ENCODE measurements at places on chromosomes 16 and 17.
A peak's percentile ranks its signal among the peaks of the same experiment; 100 is the strongest.

DNA sequence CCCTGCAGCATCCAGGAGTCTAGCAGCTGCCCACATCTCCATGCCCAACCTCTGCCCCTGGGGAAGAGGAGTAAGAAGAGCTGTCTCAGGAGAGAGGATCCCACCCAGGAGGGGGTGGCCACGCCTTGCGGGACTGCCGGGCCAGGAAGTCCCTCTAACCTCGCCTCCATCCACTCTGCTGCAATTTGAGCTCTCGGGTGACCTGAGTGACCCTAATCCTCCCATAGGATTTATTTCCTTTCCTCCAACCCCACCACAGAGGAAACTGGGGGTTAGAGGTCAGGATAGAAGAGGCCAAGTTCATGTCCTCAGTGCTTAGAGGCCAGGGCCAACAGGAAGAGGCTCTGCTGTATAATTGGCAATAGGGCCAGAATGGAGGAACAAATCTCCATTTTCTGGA, 22.6 kb upstream of the NGFR start:
- DNase-seq = peak; percentile 53

GRCh38 chr17:40499551-40500189, 1.8 kb downstream of the TNS4 start:
- peak; percentile 93 for DNase-seq

DNA sequence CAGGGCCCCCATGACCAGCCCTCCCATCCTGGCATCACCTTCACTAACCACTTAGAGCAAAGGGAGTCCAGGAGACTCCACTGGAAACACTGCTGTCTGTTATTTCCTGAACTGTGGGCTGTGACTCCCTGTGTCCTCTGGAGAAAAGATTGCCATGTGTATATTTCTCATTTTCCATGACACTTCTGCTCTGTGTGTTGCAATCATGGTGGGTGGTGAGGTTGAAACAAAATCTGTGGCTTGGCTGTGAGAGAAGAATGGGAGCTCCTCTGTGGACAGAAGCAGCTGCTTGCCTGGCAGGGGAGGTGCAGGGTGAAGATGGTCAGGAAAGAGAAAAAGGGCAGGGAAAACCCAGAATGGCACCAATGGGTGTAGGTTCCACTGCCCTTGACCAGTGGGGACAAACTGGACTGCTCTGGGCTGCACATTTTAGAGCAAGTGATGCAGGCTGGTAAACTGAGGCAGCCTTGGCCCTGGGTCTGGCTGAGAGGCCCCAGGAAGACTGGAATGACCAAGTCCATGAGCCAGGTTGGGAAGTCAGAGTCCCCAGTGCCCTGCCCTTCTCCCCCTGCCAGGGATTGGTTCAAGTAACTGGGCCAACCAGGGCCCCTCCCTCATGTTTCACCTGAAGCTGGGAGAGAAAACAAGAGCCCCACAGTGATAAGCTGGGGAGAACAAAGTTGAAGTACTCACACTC, 314.3 kb downstream of the C16orf95 start:
- DNase-seq = no peak

- DNase-seq = no peak
These were observed 89.7 kb downstream of the NPIPB11 start for GRCh38 chr16:29316761-29317183.

GRCh38 chr17:56038131-56038530, 115.1 kb upstream of the ANKFN1 start:
- no peak for DNase-seq

DNA sequence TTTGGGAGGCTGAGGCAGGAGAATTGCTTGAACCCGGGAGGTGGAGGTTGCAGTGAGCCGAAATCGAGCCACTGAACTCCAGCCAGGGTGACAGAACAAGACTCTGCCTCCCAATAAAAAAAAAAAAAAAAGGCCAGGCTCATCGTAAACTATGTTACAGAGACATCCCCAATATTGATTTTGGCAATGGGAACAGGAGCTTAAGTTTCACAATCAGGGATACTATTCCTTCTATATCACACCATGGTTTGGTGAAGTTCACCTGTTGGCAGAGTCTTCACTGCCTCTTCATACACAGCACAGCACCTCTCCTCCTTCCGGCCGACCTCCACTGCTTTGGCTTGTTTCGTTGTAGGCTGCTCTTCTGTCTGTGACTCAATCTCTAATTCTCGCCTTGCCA, 21.2 kb downstream of the UTP6 start:
- no peak for DNase-seq

- DNase-seq = no peak
These were observed 75.9 kb upstream of the ZNF750 start for GRCh38 chr17:82915757-82916027.

DNA sequence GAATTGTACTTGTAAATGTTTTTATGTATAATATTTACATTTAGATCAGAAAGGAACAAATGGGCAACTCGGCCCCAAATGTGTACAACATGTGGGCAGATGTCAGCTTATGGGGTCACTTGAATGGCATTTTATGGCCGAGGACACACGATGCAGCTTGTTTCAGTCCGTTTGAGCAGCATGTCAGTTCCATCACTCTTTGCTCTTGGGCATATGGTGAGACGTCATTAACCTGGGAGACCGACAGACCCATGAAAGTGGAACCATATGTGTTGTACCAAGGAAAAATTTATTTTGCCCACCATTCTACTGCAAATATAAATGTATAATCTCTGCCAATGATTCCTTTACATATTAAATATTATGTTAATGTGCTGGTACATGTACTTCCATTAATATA, 561.9 kb upstream of the SOX9 start:
- no peak for DNase-seq

DNA sequence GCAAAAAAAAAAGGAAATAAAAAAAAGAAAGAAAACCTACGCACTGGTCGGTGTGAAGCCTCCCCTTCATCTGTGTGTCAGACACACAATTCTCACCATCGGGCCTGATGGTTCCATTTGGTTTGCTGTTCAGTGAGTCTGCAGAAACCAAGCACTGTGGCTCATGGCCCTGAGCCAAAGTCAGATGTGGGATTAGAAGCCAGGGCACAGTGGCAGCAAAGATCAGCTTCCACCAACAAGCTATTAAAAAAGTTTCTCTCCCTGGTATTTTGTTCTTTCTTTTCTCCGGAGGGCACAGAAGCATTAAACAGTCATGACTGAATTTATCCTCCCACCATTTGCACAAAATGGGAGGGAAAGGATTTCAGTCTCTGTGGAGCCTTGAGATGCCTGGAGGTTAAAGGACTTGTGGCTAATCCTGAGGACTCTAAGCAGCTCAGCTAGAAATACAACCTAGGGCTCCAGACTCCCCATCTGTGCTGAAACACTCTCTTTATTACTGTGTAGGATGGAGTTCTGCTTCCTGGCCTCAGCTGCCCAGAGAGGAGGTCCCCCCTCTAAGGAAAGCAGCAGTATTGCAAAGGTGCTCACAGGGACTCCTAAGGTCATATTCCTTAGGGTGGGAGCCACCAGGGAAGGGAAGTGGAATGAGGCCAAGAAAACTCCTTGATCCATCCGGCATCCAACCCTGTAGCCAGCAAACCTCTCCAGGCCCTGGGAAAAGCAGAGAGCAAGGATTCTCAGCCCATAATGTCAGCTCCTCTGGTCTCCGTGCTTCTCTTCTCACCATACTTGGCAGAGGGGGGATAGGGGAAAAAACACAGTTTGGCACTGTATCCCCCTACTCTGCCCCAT, 28.2 kb downstream of the SLC39A11 start:
- DNase-seq = no peak

DNA sequence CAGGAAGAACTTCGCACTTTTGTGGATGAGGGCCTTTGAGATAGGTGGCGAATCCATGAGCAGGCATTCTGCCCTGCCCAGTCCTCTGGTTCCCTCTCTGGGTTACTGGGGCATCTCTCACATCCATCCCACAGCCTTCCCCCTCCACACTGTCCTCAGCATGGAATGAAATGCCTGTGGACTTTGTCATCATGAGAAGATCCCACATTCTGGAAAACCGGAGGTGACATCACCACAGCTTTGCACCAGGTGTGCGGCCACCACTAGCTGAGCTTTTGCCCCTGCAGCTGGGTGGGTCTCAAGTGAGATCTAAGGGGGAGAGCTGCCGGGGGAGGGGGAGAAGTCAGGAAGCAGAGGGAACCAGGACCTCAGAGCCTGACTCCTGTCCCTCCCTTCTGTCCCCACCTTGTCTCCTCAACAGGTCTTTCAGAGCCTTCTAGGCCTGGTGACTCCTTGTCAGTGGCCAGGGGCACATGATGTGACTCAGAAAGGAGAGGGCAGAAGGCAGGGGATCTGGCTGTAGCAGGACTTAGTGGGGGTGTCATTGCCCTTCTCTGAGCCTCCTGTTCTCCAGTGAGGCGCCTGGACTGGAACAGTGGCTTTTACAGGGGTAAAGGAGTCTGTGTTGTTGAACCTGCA, 40.0 kb upstream of the DLX4 start:
- no peak for DNase-seq

- peak; percentile 84 for DNase-seq
These were observed 33.2 kb upstream of the PLCG2 start for GRCh38 chr16:81745704-81746558.

DNA sequence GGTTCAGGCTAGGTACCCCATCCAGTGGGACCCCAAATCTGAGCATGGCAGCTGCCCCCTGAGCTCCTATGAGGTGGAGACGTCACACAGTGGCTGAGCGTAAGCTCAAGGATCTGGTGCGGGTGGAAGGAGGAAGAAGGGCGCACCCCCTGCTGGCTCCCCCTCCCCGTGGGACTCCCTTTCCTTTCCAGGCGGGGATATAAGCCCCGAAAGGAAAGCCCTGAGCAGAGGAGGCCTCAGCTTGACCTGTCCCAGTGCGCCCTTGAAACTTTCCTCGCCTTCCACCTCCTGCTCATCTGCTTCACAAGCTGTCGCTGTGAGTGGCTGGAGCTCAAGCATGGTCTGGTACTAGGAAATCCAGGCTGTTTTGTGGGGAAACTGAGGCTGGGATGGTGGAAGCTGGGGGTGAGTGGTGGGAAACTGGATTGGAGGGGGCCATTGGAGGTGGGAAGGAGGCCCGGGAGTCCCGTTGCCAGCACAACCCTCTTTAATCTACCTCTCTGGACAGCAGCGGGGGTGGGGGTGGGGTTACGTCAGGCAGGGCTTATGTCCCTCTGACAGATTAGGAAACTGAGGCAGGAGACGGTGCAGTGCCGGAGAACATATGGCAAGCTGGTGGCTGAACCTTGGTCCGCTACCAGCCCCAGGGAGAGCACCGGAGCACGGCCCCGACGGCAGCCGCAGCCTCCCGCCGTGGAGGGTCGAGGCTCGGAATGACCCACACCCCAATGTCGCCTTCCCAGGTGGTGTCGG, 92.3 kb upstream of the TMEM97 start:
- DNase-seq = no peak

DNA sequence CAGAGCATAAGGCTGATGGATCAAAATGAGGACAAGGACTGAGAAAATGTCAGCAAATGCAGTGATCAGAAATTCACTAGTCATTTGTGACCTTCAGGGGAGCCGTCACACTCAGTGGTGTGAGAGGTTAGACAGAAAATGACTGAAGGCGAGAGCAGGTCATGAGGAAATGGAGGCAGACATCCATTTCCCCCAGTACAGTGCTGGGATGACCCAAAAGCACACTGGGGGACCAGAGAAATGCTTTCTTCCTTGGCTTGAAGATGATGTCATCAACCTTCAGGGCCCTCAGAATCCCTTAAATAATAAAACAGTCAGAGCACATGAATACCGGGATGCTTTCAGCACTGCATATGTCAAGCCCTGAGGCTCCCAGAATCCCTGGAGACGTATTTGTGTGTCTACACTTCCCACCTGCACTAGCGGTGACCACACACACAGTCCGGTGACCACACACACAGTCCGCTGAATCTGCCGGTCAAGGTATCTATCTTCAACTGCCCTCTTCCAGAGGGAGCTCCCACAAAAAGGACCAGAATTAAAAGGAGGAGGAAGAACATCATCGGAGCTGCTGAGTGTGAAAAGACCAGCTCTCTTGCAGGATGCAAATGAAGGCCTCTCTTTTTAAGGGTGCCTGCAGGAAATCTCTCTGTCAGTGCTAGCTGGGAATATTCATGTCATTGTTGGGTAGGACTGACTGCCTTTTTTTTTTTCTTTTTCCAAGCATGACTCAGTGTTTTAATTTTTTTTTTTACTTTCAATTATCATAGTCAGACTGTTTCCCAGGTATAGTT, 8.2 kb downstream of the UBE2O start:
- DNase-seq = no peak

DNA sequence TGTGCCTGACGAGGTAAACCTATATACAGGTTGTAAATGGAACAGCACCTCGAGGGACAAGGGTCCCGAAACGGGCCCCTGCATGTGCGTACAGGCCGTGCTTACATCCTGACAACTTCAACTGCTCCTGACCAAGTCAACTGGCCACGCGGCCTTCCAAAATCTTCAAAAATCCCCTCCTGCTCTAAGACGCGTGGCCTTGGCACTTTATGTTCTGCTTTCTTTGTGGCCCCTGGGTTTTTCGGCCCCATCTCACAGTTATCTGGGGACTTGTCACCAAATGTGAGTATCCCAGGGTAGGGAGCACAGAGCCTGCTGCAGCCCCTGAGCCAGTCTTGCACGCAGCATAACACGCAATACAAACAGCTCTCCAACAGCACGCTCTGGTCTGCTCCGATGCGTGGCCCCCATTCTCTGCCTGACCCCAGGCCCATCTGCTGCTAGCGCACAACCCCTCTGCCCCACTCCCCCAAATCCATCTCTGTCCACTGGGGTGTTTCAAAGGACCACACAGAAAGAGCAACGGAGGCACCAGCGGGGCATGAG, 659 bp downstream of the RPH3AL start:
- no peak for DNase-seq

GRCh38 chr16:53966821-53967571, 263.0 kb downstream of the FTO start:
- no peak for DNase-seq

- no peak for DNase-seq
These were observed 21.3 kb downstream of the COX4I1 start for GRCh38 chr16:85820604-85821372.

- peak; percentile 90 for DNase-seq
These were observed 9.9 kb upstream of the RAP1GAP2 start for GRCh38 chr17:2786176-2786881.

- DNase-seq = peak; percentile 63
These were observed 5.7 kb downstream of the GGA2 start for GRCh38 chr16:23504453-23505179.

DNA sequence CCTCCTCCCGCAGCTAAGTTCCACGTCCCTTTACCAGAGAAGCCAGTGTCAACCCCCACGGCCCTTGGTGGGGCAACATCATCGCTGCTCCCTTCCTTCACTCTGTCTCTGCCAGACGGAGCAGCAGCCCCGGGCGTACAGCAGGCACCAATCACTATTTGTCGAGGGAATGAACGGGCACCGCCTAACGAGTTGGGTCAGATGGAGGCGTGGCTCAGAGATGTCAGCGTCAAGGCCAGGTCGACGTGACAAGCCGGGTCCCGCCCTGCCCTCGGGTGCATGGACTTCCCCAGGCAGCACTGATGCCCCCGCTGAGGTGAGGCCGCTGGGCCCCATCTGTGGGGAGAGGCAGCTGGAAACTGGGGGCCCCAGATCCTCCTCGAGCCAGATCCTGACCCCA, 50.0 kb downstream of the CBFA2T3 start:
- DNase-seq = no peak

GRCh38 chr16:396199-396598, 800 bp upstream of the NME4 start:
- no peak for DNase-seq

GRCh38 chr16:88619859-88620815, 18.2 kb upstream of the IL17C start:
- no peak for DNase-seq

Measured in Right ventricle myocardium superior (tissue), 1 donor.